ENCODE measurements at places on chromosomes 3 and 15. TPM values are rescaled to one million over a fixed set of nuclear protein-coding genes. Genes with fewer than 3 reads are reported as not detected.

DNA sequence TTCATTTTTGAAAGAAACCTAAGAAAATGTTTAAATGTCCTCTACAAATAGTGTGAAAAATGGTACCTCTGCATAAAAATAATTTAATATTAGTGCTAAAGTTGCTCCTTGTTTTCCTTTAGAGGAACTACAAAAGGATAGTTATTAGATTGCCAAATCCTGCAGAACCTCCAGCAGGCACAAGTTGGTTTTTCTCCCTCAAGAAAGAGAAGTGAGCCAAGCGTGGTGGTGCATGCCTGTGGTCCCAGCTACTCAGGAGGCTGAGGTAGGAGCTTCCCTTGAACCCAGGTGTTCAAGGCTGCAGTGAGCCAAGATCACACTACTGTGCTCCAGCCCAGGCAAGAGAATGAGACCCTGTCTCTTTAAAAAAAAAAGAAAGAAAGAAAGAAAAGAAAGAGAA lies 85.1 kb upstream of the TSEN2 start:
- no peak for DNase-seq

DNA sequence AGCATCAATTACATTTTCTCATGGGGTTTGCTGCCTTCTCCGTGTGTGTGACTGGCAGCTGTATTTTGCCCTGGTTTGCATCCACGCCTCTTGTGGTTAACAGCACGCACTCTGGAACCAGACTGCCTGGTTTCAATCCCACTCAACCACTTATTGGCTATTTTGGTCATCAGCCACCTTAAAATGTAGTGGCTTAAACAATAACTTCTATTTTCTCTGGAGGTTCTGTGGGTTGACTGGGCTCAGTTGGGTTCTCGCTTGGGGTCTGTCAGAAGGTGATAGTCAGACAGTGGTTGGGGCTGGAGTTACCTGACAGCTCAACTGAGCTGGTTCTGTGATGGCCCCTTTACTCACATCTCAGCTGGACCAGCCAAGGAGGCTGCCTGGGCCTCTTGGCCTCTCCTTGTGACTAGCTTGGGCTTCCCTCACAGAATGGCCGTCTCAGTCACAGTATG lies 36.8 kb downstream of the EHD4 start:
- DNase-seq: no peak

GRCh38 chr3:118810499-118811035 lies 224.1 kb downstream of the IGSF11 start:
- DNase-seq: no peak

DNA sequence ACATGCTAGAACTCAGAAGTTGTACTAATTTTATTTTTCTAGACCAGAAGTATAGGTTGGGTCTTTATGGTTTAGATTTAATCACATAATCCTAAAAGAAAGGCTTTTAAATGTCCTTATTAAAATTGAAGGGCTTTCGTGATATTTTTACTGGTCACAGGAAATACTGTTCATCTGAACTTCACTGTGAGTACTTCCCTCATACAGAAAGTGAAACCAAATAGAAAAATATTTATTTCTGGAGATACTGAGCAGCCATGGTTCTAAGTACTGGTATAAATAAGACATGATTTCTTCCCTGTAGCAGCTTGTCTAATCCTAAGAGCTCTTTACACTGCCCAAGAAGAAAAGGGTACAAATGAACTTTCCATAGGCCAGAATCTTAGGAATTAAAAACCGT lies 2.0 kb downstream of the SNRK start:
- DNase-seq: peak; percentile 17

DNA sequence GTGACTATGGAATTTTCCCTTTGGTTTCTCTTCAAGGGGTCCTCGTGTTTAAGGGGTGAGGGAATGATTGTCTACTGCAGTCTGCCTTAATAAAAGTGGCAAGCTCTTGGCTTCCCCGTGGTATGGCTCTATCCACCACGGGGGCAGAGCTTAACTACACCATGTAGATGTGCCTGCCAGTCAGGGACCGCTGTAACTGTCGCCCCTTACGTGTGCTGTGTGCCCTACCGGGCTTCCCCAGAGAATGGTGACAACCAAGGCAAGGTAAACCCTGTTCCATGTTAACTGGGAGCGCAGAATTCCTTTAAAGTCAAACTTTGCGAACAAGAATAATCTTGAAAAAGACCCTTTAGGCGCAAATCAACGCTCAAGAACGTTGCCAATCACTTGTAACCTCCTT lies 966 bp upstream of the C3orf80 start:
- no peak for DNase-seq

GRCh38 chr15:33215941-33216872 lies 21.7 kb upstream of the FMN1 start:
- DNase-seq: no peak

- DNase-seq: no peak
Observed at GRCh38 chr15:79136434-79137046, 46.0 kb upstream of the RASGRF1 start.

- DNase-seq: peak; percentile 19
Observed at GRCh38 chr3:45343947-45344346, 44.4 kb upstream of the LARS2 start.

DNA sequence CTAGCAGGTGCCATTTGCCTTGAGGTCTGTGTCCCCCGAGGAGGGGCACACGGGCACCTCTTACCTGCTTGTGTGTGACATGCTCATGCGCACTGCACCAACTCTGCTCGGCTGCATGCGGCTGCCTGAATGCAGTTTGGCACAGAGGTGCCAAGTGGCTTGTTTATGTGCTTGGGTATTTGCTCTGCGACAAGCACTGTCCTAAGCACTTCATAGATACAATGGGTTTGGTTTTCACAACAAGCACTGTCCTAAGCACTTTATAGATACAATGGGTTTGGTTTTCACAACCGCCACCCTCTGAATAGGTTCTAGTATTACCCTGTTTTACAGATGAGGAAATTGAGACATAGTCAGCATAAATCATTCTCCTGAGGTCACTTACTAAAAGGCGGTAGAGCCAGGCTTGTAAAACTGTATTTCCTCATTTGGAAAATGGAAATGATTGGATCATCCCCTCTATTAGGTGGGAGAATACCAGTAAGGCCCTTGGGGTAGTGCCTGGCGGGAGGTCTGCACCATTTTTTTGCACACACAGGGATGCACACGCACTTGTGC lies 487 bp downstream of the ITIH4 start:
- no peak for DNase-seq

- DNase-seq: no peak
Observed at GRCh38 chr3:37606472-37606871, 255.2 kb upstream of the CTDSPL start.

- DNase-seq: peak; percentile 55
Observed at GRCh38 chr15:66761726-66762595, 59.9 kb downstream of the SMAD6 start.

GRCh38 chr3:23991683-23992628 lies 46.9 kb downstream of the NR1D2 start:
- peak; percentile 77 for DNase-seq

DNA sequence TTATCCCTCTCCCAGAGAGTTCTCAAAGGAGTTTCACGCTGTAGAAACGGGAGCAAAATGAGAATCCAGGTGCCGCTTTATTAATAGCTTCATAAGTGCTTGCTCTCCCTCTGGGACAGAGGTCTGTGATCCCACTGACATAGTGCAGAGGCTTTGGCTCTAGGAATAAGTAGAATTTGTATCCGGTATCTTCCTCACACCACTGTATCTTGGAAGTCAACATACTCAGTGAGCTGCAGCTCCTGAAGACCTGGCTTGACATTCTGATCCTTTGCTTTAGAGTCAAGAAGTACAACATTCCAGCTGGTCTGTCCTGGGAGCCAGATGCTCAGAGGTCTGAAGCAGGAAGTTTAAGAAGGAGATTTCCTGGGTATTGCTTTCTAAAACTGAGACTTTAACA lies 323.0 kb downstream of the LPP start:
- DNase-seq: no peak

GRCh38 chr3:61978460-61979419 lies 394.6 kb downstream of the FEZF2 start:
- DNase-seq: no peak

Gene HTR3E
- not detected for polyA plus RNA-seq

Gene KIF7
- 2.9 TPM for polyA plus RNA-seq

Gene TMC3
- not detected for polyA plus RNA-seq

Gene ARHGEF3
- polyA plus RNA-seq: 9.2 TPM
